ENCODE measurements at places on chromosomes 4 and X.

- no peak for DNase-seq
These were observed 6.2 kb downstream of the FGB start for GRCh38 chr4:154569028-154569427.

DNA sequence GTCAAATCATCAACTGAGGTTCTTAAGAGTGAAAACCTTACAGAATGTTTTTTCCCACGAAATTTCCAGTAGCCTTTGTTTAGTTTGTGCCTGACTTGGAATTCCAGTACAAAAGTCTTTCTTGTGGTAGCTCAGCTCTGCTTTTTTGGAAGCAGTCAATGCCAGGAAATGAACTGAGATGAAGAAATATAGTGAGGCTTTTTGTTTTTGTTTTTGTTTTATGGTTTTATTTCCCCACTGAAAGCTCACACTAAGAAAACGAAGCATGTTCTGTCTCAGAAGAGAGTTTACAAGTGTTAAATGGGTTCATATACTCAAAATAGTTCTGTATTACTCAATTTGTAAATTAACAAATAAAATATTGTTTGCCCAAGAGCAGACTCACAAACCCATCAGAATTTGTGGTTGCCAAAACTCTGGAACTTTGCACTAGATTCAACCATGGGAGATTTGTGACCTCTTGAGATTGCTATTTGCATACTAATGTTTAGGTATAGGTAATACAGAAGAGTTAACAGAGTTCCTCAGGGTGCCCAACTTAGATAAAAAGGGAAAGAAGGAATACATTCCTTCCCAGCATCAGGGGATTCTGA lies 1060.8 kb downstream of the FAT4 start:
- no peak for DNase-seq

GRCh38 chr4:16092682-16093319 lies 9.0 kb upstream of the PROM1 start:
- no peak for DNase-seq

DNA sequence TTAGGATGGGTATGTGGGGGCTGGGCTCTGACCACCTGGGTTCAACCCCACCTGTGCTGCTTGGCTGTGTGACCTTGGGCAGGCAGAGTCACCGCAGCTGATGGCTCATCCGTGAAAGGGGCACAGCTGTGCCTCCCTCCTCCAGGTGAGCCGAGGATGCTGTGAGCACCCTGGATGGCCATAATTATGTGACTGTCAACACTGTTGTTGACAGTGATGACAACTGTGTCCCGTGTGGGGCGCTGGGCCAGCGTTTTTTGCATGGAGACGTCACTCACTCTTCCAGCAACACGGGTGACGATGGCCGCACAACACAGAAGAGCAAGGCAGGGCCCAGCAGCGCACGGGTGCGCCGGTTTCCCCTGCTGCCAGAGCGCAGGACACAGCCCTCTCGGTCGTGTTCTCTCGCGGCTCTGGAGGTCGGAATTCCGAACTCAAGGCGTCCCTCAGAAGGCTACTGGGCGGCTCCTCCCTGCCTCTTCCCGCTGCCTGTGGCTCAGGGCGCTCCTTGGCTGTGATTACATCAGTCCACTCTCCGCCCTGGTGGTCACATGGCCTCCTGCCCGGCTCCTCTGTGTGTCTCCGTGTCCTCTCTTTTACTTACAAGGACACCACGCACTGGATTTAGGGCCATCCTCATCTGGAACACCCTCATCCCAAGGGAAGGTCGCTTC lies 1.3 kb downstream of the SH3TC1 start:
- peak; percentile 41 for DNase-seq

- no peak for DNase-seq
These were observed 142.1 kb upstream of the FTHL17 start for GRCh38 chrX:31213941-31214340.

- no peak for DNase-seq
These were observed 5.7 kb upstream of the TADA2B start for GRCh38 chr4:7037425-7037824.

DNA sequence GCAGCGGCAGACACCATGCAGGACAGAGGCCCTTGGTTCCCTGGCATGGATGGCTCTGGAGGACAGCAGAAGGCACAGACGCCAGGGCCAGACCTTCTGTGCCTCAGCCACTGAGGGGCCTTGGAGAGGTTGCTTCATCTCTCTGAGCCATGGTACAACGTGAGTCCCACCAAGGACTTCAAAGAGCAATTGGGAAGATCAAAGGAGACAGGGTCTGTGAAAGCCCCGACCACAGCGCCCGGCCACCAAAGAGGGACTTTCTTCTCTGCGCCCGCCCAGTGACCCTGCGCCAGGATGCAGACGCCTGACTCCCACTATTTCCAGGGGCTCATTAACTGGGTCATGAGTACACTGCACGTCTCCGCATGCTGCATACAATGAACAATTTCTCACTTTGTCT lies 174.0 kb downstream of the AFAP1 start:
- DNase-seq, result no peak

DNA sequence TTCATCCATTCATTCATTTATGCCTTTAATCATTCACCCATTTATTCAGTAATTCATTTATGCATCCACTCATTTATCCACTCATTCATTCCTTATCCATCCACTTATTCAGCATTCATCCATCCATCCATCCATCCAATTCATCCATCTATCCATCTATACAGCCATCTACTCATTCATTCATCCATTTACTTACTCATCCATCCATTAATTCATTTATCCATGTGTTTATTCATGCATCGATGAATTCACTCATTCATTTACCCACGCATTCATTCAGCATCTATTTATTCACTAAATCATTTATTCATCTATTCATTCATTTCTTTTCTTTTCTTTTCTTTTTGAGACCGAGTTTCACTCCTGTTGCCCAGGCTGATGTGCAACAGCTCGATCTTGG lies 10.4 kb downstream of the P2RY8 start:
- DNase-seq, result no peak

GRCh38 chr4:27844376-27844775 lies 983.7 kb downstream of the STIM2 start:
- DNase-seq, result no peak

GRCh38 chr4:118931786-118932185 lies 43.1 kb downstream of the SYNPO2 start:
- DNase-seq, result no peak

DNA sequence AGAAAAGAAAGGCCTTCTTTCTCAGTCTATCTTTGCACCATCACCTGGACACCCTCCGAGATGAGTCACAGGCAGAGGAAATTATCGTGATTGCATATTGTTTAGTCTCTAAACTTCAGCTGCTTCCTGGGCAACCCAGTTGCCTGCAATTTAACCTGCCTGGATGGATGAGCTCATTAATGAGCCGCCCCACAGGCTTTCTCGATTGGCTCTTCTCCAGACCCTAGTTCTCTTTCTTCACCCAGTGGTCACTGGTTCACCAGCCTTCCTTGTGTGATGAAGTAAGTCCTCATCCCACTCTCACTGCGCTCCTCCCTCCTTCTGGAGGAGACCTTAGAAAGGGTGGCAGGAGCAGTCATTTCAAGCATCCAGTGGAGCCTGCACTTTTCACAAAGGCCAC lies 94.4 kb downstream of the SOWAHB start:
- no peak for DNase-seq

GRCh38 chr4:116839826-116840225 lies 245.6 kb downstream of the TRAM1L1 start:
- no peak for DNase-seq

DNA sequence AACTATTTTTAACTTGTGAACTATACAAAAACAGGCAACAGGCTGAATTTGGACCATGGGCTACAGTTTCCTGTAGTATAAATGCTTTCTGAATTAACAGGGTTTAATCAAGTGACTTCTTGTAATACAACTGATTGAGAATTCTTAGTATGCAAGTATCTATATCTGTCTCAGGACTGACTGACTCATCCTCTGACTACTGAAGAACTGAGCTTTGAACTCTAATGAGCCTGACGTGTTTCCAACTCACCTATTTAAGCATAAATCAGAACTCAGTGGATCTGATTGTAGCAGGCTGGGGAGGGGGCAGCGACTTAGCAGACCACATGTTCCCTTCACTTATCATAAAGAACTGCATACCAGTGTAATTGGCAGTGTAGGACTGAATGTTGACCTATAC lies 7.8 kb downstream of the SPATA4 start:
- DNase-seq, result no peak

GRCh38 chr4:120331486-120332370 lies 265.1 kb upstream of the MAD2L1 start:
- no peak for DNase-seq

Data from activated CD4-positive, CD25-positive, alpha-beta regulatory T cell treated with anti-CD3 and anti-CD28 coated beads, Interleukin-2, amount 50 U/mL, for 72 hours (primary cell).